Effector memory CD8-positive, alpha-beta T cell (primary cell): ENCODE measurements at places on chromosomes 11 and 22.

DNA sequence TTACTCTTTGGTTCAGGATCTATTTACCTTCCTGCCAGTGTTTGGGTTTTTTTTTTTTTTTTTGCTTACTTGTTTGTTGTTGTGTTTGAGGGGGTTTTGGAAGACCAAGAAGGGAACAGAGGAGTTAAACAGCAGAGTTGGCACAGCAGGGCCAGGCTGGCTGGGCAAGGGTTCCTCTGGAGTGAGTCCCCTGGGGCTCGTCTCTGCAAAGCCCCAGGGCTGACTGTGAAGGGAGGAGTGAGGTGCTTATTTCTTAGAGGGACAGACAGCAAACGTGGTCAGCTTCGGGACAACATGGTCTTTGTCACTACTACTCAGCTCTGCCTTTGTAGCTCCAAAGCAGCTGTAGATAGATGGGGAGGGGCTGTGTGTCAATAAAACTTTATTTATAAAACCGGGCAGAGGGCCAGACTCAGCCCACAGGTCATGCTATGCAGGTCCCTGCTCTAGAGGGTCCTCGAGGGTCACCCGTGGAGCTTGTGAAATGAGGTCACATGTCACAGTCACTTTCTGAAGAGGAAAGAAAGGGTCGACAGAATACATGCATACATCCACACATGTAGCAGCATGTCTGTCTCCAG, 1404.7 kb downstream of the BRD1 start:
- DNase-seq: no peak

- DNase-seq: no peak
These were observed 107.7 kb upstream of the CLMP start for GRCh38 chr11:123302751-123303195.

- DNase-seq: no peak
These were observed 11.7 kb downstream of the CRELD2 start for GRCh38 chr22:49929994-49930575.

DNA sequence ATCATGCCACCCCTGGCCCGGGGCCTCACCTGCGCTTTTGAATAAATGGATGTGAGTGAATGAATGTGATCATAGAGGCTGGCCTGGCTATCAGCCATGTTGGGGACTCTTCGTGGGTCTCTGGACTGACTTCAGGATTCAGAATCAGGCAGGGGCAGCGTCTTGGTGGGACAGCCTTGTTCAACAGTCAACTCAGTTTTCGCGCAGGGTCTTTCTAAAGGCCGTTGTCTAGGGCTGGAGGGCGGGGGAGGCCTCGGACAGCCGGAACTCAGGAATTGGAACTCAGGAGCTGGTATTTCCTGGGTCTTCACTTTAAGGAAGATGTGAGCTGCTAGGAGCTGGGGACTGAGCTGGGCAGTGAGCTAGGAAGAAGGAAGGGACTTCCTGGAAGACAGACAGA, 146.0 kb downstream of the CACNA1I start:
- no peak for DNase-seq

GRCh38 chr22:19215360-19215759, 36.8 kb upstream of the SLC25A1 start:
- DNase-seq: no peak
